ENCODE measurements at places on chromosomes 12 and 14. TPM values are rescaled to one million over a fixed set of nuclear protein-coding genes. Genes with fewer than 3 reads are reported as not detected.

Gene GXYLT1
- 22.1 TPM for total RNA-seq

- DNase-seq: no peak
Measured at GRCh38 chr12:76702946-76703345, 61.0 kb upstream of the ZDHHC17 start.

DNA sequence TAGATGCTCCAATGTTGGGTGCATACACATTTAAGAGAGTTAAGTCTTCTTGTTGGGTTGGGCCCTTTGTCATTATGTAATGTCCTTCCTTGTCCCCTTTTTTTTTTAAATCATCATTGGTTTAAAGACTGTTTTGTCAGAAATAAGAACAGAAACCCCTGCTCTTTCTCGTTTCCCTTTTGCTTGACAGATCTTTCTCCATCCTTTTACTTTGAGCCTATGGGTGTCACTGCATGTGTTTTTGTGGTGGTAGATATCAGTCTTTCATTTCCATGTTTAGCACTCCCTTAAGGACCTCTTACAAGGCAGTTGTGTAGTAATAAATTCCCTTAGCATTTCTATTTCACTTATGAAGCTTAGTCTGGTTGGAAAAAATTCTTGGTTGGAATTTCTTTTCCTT lies 47.4 kb downstream of the RTN1 start:
- no peak for DNase-seq

DNA sequence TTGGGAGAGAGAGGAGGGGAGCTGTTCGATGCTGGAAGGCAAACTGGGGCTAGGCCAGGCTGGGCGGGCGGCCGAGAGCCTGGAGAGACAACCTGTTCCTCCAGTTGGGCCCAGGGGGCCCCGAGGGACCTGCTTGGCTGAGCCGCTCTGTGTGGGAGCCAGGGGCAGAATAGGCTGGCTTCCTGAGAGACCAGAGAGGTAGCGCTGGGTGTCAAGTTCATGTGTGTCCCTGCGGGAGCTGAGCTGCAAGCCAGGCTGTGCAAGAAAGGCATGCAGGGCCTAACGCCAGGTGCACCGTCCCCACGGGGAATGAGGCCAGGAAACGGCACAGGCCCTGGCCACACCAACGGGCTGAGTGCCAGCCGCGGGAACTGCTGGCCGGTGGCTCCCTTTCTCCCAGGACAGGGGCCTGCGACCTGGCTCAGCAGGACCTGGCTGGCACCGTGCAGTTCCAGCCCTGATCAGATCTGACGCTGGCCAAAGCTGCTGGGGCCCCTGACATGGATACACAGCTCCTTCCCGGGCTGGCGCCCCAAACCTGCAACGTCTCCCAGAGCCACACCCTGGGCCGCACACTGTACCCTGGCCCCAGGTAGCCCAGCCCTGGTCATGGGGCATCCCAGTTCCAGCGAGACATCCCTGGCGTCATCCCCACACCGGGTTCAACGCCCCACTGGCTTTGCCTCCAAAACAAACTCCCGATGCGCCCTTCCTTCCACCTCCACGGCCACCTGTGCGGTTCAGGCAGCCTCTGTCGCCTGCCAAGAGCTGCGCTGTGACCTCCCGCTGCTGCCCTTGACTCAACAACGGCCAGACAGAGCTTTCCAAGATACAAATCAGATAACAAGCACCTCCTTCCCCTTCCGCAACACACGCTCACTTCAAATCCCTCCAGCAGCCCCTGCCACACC lies 65.0 kb downstream of the RFLNA start:
- DNase-seq: no peak

- no peak for DNase-seq
Measured at GRCh38 chr12:113116875-113117274, 18.7 kb downstream of the RASAL1 start.

DNA sequence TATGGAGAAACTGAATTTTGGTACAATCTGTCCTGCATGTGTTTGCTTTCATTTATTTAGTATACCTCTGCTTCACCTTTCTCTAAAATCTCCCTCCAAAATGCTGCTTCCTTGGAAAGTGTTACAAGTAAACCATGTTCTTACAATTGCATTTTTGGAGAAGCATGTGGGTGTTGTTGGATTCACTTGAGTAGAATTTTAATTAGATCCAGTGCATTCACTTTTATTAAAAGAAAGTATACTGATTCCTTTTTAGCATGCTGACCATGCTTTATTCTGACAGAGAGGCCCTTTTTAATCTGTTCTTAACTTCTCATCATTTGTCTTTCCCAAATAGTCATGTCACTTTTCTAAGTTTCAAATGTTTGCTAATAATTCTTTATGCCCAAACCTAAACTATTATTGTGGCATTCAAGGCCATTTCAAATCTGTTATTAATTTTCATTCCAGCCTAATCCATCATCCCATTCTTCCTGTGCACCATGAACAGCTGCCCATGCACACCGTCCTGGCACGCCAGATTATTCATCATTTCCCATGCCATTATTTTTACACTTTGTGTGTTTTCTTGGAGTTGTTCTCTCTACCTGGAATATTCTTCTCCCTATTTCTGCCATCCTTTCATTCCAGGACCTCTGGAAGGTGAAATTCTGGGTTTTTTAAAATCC lies 90.7 kb downstream of the METTL25 start:
- no peak for DNase-seq

DNA sequence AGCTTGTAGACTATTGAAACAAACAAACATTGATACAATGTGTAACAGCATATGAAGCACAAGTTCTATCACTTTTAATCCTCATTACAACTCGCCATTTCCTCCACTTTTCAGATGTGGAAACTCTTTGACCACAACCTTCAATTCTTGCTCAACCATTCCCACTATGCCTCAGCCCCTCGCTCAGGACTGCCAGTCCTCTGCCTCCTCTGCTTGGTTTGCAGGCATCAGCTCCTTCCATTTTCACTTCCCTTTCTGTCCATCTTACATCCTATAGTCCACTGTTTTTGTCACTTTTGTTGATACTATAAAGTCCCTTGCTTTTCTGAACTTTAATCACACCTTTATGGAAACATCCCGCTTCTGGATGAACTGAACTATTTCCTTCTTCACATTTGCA lies 28.2 kb upstream of the CD27 start:
- DNase-seq: no peak

GRCh38 chr12:3881281-3881950 lies 8.2 kb upstream of the PARP11 start:
- no peak for DNase-seq

- no peak for DNase-seq
Measured at GRCh38 chr14:54597795-54598443, 31.0 kb downstream of the SAMD4A start.

DNA sequence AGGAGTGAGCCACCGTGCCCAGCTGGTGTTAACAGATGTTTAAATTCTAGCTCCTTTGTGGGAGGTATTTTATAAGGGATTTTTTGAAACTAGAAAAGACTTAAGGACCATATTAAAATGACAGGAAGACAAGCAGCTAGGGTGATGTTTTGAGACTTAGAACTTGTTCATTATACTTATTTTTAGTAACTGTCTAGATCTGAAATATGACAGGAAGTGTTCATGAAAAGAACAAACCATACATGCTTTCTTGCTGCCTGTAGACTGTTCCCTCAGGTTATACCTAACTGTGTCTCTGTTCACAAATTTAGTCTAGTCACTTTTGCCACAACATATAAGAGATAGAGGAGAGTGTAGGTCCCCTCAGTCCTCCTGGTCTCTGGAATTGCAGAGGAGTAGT lies 36.9 kb upstream of the KCNH3 start:
- no peak for DNase-seq

- DNase-seq: no peak
Measured at GRCh38 chr14:94173471-94173884, 644 bp upstream of the PPP4R4 start.
